ENCODE measurements at places on chromosomes 6 and 20.

DNA sequence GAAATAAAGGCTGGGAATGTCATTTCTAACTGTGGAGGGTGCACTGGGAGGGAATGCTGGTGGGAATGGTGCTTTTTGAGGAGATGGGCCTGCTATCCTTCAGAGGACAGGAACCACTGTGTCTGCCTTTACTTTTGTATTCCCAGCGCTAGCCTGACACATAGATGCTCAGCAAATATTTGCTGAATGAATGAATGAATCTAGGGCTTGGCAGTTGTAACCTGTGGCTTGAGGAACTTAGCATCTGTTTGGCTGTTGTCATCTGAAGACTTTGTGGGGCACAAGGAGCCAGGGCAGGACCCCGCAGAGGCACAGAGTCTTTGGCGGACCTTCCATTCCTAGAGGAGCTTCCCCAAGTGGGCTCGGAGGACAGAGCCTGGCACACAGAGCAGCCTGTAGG, 6.1 kb downstream of the TOX2 start:
- DNase-seq = no peak

DNA sequence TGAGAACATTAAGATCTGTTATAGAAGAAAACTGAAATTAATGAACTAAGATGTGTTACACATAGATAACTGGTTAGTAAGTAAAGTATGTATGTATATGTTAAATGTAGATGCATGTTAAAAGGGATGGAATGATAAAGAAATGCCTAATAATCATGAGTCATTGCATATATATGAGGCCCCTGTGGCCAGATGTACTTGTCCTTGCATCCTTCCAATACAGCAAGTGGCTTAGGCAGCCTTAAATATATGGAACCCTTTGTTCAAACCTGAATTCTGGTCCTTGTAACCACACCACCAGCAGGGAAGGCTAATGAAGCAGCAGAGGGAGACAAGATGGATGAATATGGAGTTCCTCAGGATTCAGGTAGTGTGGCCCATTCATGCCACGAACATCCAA, 9.8 kb upstream of the AKAP7 start:
- peak; percentile 37 for DNase-seq

DNA sequence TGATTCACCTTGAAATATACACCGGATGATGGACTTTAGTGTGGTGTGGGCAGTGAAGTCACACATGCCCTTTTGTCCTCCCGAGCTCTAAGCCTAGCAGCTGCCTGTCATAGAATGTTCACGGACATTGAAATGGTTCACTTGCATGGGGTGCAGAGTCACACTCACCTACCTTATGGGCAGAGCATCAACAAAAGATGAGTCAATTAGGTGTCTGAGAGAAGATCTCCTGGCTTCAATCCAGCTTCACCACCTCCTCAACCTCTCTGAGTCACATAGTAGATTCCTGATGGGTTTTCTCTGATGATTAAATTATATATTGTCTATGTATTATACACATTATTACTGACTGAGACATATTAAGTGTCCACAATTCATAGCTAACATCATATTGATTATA, 48.1 kb upstream of the HLA-E start:
- peak; percentile 23 for DNase-seq

- DNase-seq = peak; percentile 56
These were observed 294.6 kb upstream of the POU3F2 start for GRCh38 chr6:98539741-98540140.

GRCh38 chr6:135145063-135145800, 35.9 kb upstream of the MYB start:
- DNase-seq = peak; percentile 16

- DNase-seq = no peak
These were observed 3.1 kb downstream of the TRAF3IP2 start for GRCh38 chr6:111602481-111603011.

GRCh38 chr6:168442646-168443045, 1.7 kb downstream of the SMOC2 start:
- no peak for DNase-seq

GRCh38 chr6:148432462-148433195, 90.0 kb downstream of the SASH1 start:
- DNase-seq = no peak

DNA sequence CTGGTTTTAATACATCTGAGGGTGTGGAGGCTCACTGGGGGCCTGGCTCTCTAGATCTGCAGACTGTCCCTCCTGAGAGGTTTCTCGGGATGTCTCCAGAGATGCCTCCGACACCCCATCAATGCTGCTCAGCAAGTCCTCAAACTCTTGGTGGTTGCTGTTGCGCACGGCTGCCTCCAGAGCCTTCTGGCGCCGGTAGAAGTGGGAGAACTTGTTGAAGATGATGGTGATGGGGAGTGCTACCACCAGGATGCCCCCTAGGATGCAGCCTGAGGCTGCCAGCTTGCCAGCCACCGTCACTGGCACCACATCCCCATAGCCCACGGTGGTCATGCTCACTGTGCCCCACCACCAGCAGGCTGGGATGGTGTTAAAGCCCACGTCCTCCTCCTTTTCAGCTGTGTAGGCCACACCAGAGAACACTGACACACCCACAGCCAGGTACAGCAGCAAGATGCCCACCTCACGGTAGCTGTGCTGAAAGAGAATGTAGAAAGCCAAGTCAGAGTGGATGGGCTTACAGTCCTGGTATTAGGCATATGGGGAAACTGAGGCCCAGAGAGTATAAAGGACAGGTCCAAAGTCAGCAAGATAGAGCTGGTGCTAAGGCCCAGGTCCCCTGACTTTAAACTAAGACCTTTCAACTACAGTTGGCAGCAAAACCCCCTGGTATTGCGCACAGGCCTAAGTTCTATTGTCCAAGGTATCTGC, 5.9 kb downstream of the KCNS1 start:
- DNase-seq = no peak

DNA sequence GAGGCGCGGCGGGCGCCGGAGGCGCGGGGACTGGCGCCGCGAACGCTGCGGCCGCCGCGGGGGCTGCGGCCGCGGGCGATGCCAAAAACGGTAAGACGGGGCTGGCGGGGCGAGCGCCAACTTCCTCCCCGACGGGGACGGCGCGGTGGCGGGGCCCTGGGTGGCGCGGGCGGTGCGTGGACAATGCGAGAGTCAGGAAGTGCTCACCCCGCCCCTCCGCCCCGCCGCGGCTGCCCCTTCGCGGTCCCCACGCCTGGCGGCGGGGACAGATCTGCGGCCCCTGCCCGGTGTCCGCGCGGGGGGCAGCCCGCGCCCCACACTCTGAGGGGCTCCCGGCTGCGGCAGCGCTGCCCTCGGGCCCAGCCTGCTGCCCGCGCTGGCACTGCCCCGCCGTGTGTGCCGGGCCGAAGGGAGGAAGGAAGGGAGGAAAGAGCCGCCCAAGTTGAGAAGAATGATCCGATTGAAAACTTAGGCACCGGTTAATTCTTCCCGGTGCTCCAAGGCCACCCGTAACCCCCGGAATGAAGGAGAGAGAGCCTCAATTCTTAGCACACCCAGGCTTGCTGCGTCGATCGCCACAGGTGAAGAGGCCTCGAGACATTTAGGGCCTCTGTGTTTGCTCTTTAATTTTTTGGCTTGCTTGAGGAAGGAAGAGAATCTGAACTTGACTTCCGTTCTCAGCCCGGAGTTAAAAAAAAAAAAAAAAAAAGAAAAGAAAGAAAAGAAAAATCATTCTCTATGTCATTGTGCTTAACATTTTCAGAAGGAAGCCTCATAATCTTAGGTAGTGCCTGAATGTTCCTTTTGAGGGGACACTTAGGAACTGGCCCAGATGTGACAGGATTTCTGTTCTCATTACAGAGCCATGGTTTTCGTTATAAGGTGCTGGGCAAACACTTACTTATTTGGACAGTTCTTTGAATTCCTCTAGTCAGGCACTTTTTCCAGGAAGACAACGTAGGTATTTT, 982 bp downstream of the HECA start:
- peak; percentile 34 for DNase-seq

DNA sequence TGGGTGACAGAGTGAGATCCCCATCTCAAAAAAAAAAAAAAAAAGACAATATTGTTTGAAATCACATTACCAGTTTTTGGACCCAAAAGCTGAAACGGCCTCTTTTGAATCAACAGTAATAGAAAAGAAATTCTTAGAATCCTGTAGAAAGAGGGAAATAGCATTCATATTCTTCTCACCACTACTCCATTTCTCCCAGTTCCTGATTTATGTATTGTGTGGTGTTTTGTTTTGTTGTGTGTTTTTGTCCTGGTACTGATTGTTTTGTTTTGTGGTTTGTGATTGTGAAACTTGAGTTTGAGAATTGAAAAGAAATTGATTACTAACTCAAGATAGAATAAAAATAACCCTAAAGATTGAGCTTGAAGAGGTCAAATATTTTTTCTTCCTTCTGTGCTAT, 26.2 kb upstream of the EEF1A1 start:
- DNase-seq = no peak

- DNase-seq = no peak
These were observed 1.6 kb downstream of the MAP1LC3A start for GRCh38 chr20:34560141-34560523.

All from HT1080 (cell line).